Bone marrow (tissue), 2 donors: ENCODE measurements at places on chromosomes 4 and X.

- no peak for DNase-seq
Observed at GRCh38 chr4:90099812-90100211, 27.4 kb upstream of the CCSER1 start.

- no peak for DNase-seq
Observed at GRCh38 chrX:109936598-109936997, 66.3 kb upstream of the TMEM164 start.

DNA sequence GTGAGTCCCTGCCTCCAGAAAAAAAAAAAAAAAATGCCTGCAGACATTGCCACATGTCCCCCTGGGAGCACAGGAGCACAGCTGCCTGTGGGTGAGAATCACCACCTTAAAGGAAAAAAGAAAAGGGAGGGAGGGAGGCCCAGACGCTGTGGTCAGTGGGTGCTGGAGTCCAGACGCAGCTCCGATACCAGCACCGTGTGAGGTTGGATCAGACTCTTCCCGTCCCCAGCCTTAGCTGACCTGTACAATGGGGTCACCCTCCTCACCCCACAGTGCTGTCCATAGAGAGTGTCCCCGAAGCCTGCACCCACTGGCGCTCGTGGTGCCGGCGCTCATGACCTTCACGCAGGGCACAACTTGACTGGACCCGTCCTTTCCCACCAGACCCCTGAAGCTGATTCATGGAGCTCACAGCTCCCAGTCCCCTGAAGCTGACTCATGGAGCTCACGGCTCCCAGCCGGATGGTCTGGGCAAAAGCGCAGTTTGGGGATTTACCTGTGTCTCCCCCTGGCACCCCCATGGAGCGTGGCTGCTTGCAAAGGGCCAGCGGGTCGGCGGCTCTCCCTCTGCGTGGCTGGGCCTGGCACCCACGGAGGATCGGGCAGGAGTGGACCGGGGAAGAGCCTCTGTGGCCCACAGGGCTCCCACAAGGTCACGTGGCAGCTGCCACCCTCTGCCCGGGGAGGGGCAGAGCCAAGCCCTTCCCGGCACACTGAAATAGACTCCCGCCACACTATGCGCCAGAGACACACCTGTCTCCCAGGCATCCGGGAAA lies 31.4 kb downstream of the ABLIM2 start:
- DNase-seq, result no peak

DNA sequence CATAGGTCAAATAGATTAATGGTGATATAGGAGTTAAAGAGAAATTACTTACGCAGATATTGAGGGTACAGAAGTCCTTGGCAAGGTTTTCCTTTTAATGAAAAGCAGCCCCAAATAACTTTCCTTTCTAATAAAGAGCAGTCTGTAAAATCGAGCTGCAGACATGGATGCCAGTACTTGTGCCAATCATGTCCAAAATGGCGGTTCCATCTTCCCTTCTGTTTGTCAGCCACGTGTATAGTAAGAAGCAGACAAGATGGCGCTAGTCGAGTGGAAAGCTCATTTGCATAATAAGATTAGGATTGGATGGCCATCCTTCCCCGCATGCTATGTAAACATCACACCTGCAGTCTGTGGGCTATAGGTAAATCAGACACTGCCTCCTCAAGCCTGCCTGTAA lies 68.5 kb downstream of the FGFBP1 start:
- no peak for DNase-seq

DNA sequence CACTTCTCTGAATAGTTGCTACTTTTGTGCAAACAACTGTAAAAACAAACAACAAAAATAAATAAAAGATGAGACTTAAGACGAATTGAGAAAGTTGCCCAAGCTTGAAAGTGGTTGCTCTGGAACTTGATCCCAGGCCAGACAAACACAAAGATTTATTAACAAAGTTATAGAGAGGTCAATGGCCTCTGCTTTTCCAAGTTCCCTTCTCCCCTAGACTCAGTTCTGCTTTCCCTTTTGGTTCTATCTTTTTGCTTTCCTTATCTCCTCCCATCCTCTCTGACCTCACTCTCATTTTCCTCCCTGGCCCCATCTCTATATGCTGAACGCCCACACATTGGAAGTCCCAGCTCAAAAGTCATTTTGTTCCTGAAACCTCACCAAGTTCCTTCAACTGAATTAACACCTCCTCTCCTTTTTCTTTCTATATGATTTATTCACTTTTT lies 82.7 kb downstream of the MXRA5 start:
- DNase-seq, result no peak

DNA sequence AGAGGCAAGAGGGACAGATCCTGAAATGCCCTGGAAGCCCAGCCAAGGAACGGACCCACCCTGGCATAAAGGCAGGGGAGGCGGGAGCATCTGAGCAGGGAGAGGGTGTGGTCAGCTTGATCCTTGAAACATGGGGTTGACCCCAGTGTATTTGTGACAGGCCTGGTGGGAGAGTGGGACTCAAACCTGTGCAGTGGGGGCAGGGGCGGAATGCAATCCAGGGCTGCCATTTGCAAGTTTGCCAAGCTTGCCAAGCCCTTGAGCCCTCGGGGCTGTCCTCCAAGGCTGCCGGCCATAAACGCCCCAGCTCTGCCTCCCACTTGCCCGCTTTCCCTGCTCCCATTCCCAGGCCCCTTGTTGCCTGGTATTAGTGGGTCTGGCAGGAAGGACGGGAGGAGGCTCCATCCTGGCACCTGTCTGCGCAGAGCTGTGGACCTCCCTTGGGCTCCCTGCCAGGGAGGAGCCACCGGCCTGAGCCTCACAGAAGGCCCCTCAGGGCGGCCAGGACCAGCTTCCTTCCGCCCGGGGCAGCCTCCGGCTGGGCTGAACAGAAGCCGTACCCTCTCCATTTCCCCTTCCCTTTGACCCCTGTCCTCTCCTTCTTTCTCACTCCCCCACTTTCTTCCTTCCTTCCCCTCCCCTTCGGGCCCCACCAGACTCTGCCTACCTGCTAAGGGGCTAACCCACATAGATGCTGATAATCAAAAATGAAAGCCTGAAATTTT lies 661 bp downstream of the S100P start:
- no peak for DNase-seq

DNA sequence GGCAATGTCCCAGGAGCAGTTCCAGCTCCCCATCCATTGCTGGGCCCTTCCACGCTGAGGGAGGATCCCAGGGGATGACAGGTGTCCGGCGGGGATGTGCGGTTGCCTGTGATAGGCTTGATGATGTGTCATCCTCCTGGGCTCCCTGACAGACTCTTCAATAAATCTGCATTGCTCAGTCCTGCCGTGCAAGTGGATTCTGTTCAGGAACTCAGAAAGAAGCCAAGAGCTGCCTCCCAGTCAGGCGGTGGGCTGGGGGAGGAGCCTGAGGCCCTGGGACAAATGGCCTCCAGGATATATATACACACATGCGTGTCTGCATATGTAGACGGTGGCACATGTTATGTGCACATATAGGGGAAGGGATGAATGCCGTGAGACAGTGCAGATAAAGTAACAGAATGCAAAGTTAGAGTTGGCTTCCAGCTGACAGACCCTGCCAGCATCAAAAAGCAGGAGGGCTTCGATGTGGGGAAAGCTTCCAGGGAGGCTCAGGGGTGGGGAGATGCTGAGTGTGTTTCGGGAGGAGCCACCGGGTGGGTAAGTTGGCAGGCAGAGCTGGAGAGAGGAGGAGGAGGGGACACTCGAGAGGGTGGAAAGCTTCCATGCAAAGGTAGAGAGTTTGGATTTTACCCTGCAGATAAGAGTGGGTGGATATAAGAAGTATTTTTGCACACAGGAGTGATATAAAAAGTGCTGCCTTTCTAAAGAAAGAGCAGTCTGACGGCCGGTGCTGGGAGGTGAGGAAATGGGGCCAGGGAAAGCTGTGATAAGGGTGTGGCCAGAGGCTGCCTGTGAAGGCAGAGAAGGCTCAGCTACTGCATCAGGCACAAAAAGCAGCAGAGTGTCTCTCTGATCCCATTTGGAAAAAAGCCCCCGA lies 28.5 kb upstream of the CRMP1 start:
- no peak for DNase-seq

DNA sequence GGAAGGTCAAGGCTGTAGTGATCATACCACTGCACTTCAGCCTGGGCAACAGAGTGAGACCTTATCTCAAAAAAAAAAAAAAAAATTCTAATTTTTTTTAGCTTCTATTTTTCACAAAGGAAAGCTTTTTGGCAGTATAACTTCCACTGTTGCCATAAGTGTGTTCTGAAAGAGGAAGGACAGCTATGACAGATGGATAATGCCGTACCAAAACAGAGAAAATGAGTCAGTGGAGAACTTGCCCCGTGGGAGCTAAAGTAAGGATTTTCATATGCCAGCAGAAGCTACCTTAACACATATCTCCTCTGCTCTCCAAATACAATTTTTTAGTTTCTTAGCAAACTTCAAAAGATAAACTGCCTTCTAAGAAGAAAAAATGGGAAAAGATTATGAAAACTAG lies 43.7 kb downstream of the RPS3A start:
- no peak for DNase-seq

DNA sequence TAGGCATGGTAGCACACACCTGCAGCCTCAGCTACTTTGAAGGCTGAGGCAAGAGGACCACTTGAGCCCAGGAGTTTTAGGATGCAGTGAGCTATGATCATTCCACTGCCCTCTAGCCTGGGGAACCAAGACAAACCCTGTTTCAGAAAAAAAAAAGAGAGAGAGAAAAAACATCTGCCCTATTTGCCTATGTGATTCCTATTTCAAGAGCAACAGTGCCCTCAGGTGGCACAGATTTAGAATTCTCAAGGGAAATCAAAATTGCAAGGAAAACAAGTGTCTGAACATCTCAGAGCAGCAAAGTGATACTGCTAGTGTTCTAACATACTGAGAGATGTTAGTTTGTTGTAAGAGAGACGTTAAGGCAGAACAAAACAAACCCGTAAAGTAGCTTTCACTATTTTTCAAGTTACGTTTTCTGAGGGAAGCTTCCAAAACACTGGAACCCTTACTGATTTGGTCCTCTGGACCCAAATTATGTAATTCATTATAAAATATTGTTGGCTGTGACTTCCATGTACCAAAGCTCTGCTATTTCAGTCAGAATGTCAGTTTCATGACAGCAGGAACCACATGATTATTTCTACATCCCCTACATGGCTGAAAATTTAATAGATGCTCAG lies 7.9 kb downstream of the BDH2 start:
- no peak for DNase-seq

DNA sequence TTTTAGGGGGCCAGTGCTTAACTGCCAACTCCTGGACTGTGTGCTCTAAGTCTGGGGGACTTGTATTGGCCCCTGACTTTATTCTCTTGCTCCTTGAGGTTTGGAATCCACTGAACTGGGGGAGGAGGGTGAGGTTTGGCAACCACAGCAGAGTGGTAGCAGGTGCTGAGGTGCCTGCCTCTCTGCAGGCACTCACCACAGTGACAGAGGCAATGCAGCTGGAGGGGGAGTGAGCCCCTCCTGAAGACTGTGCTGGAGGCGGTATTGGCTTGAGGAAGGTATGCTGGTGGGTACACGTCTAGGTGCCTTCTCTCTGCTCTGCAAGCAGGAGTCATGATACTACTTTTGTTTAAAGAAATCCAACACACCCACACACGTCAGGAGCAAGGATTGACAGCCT lies 24.6 kb downstream of the CFAP299 start:
- DNase-seq, result no peak

DNA sequence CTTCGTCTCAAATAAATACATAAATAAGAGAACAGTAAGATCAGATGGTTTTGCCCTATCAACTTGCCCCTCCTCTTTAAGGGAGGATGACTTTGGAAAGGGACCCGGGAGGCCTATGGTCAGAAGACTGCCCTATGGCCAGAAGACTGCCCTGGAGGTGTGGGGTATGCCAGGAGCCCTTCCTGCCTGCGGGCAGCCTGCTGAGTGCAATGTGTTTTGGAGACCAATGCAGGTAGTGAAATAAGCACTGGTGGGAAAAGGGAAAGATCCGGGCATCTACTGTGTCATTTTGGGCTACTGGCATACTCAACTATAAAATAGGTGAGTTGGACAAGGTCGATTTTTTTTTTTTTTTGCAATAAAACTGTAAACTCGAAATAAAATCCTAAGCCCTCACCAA lies 129.8 kb upstream of the SLC34A2 start:
- DNase-seq, result no peak

GRCh38 chr4:6752486-6752829 lies 30.1 kb upstream of the KIAA0232 start:
- no peak for DNase-seq

DNA sequence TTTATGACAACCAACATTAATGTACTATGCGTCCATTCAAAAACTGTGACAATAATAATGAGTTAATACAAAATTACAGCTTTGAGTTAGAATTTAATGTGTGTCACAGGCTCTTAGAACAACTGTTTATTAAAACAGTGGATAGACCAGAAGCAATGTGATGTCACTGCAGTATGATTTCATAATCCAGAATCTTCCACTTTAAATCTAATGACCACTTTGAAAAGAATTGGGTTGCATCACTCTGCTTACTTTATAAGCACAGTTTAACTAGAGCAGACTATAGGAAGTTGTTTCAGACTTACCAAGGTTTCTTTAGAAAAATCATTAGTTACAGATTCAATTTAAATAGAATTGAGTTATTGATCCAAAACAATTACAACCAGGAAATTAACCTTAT lies 758.5 kb downstream of the KCTD8 start:
- no peak for DNase-seq

- DNase-seq, result no peak
Observed at GRCh38 chr4:125243789-125244397, 70.9 kb upstream of the FAT4 start.

- no peak for DNase-seq
Observed at GRCh38 chrX:13487731-13488505, 81.5 kb upstream of the EGFL6 start.

DNA sequence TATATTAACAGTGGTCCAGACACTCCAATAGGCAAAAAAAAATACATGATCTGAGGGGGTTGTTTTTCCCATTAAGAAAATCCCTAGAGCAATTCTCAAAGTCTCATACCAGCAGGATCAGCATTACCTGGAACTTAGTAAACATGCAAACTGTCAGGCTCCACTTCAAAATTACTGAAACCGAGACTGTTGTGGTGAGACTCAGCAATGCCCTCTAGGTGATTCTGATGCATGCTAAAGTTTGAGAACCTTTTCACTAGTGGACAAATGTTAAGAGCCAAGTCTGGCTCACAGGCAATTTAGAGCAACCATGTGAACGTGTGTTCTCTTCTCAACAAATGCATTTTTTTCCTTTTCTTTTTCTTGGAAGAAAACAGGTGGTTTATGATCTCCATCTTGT lies 30.2 kb downstream of the NEK1 start:
- no peak for DNase-seq

GRCh38 chrX:24479924-24480323 lies 14.8 kb downstream of the PDK3 start:
- DNase-seq, result peak; percentile 1

DNA sequence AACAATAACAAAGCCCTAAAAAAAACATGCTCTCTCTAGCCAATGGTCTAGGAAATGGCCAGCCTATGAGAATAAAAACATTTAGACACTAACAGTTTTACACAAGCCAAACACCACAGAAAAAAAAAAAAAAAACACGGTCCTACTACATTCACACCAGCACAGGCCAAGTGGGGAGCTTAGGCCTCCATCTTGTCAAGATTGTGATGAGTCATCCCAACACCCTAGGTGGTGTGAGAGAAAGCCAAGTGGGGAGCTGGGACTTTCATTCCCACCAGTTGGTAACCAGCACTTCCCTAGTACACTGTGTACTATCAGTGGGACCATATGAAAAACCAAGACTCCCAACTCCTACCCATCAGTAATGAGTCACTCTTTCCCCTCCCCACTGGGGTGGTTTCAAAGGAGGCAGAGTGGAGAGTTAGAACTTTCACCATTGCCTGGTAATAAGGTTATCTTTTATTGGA lies 95.6 kb downstream of the ADAMTS3 start:
- no peak for DNase-seq

GRCh38 chrX:152444338-152444737 lies 6.8 kb downstream of the GABRA3 start:
- DNase-seq, result no peak

GRCh38 chr4:182427554-182427953 lies 184.4 kb downstream of the TENM3 start:
- DNase-seq, result no peak
